ENCODE measurements at places on chromosomes 7 and 10.

DNA sequence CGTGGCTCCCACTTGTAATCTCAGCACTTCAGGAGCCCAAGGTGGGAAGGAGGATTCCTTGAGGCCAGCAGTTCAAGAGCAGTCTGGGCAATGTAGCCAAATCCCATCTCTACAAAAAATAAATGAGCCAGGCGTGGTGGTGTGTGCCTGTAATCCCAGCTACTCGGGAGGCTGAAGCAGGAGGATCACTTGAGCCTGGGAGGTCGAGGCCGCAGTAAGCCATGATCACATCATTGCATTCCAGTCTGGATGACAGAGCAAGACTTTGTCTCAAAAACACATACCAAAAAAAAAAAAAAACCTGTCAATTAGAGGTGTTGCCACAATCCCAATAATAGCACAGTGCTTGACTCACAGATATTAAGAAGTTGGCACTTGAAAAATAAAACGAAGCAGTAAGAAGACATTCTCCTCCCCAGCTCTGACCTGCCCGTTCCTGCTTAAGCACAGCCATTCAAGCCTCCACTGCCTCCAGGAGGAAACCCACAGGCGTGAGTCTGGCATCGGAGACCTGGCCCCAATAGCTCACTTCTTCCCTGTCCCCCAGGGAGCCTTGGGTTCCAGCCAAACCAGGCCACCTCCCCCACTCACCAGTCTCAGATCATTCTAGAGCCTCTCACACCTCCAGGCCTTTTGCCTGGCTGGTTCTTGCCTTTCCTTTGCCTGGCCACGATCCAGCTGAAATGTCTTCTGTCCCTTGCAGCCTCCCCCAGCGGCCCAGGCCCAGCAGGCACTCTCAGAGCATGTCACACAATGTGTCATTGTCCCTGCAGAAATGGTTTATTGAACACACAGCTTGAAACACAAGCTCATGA lies 45.3 kb upstream of the GTF2I start:
- DNase-seq = no peak

GRCh38 chr10:43126759-43127424 lies 11.4 kb upstream of the CSGALNACT2 start:
- DNase-seq = no peak

DNA sequence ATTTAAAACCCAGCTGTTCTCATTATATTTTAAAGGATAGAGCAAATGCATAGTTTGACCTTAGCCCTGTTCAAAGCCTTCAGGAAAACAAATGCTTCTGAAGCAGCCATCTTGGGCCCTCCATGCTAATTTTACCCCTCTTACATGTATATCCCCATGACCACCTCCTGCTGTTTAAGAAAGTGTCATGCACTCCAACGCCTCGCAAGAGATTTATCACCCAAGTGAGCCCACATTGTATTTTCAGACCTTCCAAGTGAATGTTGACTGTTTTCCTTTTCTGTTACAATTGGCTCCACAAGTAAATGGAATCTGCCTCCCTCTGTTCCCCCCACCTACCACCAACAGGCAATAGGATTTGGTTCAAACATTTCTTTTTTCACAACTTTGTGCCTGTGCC lies 5.3 kb downstream of the TMEM72 start:
- DNase-seq = no peak

DNA sequence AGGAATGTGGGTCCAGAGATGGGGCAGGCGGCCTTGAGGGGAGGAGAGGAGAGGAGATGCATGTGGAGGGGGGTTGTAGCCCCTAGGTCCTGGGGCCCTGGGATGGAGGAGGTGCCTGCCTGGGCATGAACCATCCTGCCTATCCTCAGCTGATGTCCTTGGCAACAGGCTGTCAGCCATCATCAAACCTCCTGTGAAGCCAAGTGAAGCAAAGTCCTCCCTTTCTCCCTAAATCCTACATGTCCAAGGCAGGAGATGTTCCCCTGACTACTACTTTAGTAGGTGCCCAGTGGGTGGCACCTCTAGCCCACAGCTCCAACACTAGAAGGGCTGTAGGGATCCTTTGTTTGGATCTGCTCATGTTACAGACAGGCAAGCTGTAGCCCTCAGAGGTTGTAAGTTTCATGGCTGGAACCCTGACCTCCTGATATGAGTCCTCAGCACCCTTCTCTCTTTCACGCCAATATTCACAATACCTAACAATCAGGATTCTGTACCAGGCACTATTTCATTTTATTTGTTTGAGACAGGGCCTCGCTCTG lies 66.6 kb upstream of the SYPL1 start:
- DNase-seq = no peak

DNA sequence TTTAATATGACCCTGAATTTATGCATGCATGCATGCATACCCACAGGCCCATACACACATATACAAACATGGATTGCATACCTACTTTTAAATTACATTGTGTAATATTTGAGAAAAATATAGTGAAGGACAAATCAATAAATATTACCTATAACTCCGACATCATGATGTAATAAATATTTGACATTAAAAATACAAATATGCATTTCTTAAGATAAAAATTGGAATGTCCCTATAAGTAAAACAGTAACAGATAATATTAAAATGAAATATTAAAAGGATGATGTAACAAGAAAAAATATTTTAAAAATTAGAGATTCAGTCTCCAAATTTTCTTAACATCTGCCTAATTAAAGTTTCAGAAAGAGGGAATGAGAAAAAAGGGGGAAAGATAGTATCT lies 433.0 kb downstream of the MDFIC start:
- no peak for DNase-seq

DNA sequence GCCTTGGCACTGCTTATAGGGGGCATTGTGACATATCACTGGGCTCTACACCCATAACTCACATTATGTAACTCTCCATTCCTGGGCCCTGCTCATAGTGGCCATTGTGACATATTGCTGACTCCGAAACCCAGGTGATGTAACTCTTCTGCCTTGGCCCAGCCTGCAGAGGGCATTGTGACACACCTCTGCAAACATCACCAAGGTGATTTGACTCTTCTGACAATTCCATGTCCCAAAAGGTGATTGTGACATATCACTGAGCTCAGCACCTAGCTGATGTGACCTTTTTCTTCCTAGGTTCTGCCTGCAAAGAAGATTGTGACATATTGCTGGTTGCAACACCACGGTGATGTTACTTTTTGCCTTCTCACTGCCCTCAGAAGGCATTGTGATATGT lies 36.5 kb upstream of the ZNF680 start:
- no peak for DNase-seq

- DNase-seq = no peak
Observed at GRCh38 chr10:72068901-72069446, 19.4 kb downstream of the SPOCK2 start.

DNA sequence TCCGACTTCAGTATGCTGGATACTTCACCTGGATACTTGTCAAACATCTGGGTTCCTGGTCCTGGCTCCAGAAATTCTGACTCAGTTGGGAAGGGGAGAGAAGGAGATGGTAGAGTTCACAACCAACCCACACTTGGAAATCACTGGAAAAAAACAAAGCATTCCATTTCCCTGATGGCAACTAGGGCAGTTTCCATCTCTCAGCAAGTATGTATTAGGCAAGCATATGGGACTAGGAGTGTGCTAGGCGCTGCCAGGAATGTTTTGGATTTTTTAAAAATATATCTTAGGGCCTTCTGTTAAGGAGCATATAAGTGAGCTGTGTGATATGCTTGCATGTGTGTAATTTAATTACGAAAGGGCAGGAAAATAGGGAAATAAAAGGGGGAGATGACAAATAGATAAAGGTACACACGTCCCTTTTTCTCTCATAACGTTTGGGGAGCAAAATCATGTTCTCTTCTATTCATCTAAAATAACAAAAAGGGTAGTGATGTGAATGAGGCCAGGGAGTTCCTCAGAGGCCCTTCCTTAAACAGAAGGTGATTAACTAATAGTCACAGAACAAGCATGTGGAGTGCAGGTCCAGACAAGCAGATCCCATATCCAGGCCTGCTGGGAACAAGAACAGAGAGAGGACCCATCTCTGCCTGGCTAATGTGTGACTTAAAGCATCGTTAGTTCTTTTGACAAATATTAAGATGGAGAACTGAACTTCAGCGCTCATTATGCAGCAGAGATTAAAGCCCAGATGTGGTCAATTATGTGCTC lies 64.5 kb upstream of the NFE2L3 start:
- DNase-seq = no peak

- no peak for DNase-seq
Observed at GRCh38 chr7:101912716-101913110, 95.3 kb downstream of the CUX1 start.

DNA sequence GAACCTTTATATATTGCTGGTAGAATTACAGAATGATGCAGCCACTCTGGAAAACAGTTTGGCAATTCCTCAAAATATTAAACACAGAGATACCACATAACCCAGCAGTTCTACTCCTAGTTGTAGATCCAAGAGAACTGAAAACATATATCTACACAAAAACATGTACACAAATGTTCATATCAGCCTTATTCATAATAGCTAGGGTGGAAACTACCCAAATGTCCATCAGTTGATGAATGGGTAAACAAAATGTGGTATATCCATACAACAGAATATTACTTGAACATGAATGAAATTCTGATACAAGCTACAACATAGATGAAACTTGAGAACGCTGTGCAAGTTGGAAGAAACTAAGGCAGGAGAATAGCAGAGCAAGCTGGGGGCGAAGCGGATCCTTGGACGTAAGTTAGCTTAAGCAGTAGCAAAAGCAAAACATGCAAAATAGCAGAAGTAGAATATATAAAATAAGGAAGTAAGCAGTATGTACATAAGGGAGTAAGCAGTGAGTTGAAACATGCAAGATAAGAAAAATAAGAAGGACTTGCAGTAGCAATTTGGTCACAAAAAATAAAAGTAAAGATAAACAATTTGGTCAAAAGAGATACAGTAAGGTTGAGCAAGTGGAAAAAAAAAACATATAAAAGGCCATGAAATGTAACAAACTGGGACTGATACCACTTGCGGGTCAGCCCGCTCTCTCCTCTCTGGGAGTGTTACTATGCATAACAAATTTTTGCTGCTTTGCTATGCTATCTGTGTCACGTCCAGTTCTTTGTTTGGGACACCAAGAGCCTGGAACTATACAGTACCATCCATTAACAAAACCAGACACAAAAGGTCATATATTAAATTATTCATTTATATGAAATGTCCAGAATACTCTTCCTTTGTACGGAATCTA lies 18.0 kb upstream of the HILPDA start:
- peak; percentile 68 for DNase-seq

GRCh38 chr7:43136064-43136463 lies 23.6 kb downstream of the HECW1 start:
- DNase-seq = no peak

DNA sequence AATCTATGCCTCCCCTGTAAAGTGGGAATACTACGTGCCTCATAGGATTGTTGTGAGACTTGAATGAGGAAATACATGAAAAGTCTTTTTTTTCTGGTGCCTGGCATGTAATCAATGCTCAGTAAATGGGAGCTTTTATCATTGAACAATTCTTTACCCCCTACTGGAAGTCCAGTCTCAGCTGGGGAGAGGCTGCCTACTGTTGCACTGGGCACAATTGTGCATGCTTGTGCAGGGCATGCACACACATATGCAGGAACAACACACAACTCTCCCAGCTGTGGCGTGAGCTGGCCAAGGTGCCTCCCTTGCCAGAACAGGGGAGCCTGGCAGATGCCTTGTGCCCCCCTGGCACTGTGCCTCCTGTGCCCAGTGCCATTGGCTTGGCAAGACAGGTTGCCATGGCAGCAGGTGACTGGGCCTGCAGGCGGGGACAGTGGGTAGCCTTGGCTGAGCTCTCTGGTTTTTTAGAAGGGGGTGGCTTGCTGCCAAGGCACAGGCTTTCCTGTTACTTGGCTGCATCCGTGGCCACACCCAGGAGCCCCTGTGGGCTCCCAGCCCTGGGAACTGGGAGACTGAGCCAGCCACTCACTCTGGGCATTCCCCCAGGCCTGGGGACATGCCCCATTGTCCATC lies 16.1 kb upstream of the PALD1 start:
- DNase-seq = no peak

- DNase-seq = peak; percentile 7
Observed at GRCh38 chr10:93386631-93387369, 95.3 kb downstream of the MYOF start.

DNA sequence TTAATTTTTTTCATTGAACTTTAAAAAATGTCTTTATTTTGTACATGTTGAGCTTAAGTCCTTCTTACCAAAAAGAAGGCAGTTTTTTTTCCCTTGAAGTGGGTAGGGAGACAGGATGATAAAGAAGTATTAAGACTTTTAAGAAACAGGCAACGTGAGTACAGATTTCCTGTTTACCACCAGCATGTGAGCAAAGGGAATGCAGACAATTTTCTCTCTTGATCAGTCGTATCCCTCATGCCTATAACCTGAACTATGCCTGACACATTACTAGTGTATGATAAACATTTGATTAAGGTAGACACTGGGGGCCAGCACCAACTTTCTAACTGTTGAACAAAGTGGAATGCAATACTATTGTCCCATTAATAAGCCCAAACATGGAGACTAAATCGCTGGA lies 8.8 kb upstream of the OR2A2 start:
- no peak for DNase-seq

DNA sequence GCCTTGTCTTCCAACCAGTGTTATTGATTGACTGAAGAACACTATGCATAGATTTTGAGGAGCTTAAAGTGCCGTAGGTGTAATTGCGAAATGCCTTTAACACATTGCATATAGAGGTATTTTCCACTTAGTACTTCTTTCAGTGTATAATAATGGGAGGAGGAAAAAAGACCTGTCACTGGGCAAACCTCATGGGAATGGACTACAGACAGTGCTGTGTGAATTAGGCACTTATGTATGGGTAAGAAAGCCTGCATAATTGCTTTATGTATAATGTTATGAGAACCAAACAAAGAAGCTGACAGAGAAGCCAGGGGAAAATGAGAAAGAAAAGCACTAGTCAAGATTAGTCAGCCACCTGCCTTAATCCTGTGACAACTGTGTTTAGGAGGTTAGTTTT lies 12.4 kb upstream of the SCRN1 start:
- DNase-seq = no peak

GRCh38 chr7:66553001-66553400 lies 75.7 kb upstream of the KCTD7 start:
- DNase-seq = no peak

GRCh38 chr7:99767662-99768061 lies 16.3 kb downstream of the CYP3A4 start:
- peak; percentile 18 for DNase-seq

- no peak for DNase-seq
Observed at GRCh38 chr7:78370936-78371335, 572.4 kb downstream of the PHTF2 start.

- DNase-seq = no peak
Observed at GRCh38 chr10:77504873-77505257, 132.7 kb downstream of the KCNMA1 start.
